Activated CD8-positive, alpha-beta memory T cell treated with anti-CD3 and anti-CD28 coated beads for 24 hours (primary cell): ENCODE measurements at places on chromosomes 12 and 14.

GRCh38 chr14:56952766-56953473, 142.6 kb upstream of the OTX2 start:
- no peak for DNase-seq

DNA sequence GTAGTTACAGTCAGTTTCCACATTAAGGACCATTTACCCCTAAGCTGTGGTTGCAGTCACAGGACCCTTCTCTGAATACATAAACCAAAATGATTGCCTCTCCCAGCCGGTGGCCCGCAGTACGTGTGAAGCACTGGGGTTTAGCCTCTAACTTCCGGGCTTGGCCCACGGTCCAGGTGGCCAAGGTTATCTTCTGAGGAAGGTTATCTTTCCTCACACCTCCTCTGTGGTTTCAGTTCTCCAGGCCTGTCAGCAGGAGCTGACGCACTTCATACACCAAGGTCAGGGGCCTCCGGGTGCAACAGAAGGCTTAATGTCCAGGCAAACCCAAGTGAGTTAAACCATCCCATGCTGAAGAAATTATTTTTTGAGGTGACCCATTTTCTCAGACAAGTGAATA, 291.0 kb upstream of the FKBP4 start:
- no peak for DNase-seq

GRCh38 chr14:65373671-65374039, 38.9 kb upstream of the FUT8 start:
- DNase-seq, result no peak

DNA sequence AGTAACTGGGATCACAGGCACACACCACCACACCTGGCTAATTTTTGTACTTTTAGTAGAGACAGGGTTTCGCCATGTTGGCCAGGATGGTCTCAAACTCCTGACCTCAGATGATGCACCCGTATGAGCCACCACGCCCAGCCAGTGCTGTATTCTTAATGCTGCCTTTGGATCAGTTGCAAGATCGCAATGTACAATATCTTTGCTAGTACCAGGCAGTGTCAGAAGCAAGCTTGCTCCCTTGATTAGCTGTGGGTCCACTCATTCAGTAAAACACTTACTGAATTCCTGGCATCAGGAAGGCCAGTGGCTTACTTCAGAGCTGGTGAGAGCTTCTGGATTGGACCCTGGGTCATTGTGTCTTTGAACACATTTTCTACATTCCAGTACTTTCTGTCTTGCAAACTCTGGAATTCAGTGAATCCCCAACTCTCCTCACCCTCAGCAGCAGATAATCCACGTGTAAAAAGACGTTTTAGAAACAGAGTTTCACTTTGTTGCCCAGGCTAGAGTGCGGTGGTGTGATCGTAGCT, 1183.7 kb downstream of the AACS start:
- no peak for DNase-seq

DNA sequence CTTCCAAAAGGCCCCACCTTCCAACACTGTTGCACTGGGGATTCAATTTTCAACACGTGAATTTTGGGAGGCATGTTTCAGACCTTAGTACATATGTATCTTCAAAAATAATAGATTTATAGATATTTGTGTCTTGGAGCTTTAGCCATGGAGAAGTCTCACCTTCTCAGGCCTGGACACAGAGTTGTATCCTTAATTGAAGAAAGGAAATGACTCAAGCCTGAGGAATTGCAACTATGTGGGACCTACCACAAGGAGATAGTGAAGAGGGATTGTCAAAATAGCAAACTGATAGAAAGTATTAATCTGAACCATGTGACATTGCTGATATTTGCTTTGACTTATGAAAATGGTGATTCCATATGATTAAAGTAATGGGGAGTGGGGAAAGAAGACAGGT, 89.8 kb downstream of the ACSS3 start:
- DNase-seq, result no peak

DNA sequence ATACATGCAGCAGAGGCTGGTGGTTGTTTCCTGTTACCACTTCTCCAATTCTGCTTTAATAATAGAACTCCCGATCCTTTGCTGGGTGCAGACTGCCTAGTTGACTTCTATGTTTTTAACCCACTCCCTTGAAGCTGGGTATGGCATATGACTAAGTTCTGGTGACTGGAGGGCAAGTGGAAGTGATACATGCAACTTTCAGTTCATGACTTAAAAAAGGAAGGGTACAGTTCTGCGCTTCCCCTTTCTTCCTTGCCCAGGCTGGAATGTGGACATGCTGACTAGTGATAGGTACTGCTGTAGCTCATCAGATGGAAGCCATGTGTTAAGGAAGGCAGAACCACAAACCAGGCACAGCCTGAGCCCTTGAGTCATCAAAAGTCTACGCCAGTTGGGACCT, 2.4 kb upstream of the A2M start:
- DNase-seq, result no peak

GRCh38 chr12:51869496-51869865, 18.4 kb upstream of the ANKRD33 start:
- no peak for DNase-seq

GRCh38 chr12:102513272-102513671, 32.9 kb upstream of the IGF1 start:
- no peak for DNase-seq

DNA sequence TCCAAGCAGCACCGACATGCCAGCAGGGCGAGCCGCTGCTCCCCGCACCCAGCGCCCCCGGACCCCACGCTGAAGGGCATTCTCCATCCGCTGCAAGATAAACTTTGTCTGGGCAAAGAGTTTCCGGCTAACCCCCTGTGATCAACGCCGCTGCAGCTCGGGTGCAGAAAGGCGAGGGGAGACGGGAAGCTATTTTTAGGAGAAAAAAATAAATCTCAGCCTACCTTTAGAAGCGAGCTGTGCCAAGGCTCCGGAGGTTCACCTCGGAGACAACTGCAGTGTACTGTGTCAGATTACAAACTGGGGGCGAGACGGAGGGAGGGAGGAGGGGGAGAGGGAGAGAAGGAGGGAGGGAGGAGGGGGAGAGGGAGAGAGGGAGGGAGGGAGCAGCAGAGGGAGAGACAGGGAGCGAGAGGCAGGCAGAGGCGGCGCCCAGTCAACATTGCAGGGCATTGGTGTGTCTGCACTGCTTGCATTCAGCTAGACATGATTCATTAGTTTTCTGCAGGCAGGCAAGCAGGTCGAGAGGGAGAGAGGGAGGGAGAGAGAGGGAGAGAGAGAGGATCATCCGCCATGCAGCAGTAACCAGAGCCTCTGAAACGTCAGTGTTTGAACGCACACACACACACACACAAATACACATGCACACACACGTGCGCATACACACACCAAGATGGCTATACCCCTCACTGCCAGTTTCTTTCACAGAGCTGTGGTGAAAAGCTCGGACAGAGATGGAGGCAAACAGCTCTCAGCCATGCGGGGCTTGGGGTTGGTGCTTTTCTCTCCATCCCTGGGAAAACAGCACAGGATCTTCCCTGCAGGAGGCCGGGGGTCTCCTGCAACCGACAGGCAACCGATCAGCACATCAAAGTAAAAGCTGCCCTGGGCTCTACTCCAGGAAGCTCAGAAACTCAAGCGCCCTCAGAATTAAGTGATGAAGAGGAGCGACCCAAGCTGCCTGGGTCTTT, at the start of gene RIMBP2:
Gene RIMBP2, minus strand, starts transcription at position 302 of the 971 bp plus-strand sequence. CDS start 237,286 bp downstream, outside the sequence.
- DNase-seq, result no peak

GRCh38 chr12:122489038-122489437, 11.7 kb downstream of the ZCCHC8 start:
- no peak for DNase-seq

- no peak for DNase-seq
These were observed 107.4 kb downstream of the PRICKLE1 start for GRCh38 chr12:42482041-42482747.

DNA sequence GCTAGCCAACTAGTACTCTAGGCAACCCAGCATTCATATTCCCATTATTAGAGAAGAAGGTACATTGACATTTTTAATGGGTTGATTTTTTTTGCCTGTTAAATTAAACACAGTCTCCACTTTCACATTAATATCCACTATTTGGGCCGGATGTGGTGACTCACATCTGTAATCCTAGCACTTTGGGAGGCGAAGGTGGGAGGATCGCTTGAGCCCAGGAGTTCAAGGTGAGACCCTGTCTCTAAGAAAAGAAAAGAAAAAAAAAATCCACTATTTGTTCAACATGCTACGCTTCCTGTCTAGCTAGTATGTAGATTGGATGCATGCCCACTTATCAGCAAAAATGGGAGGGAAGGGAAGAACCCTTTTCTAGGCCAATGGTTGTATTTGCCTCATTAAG, 7.1 kb upstream of the CRADD start:
- DNase-seq, result no peak

- DNase-seq, result no peak
These were observed 172.7 kb upstream of the CNOT2 start for GRCh38 chr12:70070494-70071007.

GRCh38 chr12:99736760-99737269, 89.3 kb downstream of the GARIN6 start:
- no peak for DNase-seq

DNA sequence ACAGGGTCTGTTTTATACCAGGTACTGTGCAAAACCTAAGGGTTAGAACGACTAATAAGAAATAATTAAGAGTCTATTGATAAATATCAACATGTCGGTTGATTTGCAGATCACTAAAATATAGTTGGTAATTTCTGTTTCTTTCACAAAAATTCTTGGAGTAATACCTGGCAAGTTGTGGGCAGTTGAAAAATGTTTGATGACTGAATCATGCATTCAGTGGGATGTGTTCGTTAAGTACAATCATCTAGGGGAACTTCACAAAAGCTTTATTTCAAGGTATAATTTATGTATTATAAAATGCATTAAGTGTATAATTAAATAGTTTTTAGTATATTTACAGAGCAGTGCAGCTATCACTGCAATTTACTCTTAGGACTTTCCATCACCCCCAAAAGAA, 120.0 kb downstream of the KCNA5 start:
- DNase-seq, result no peak

DNA sequence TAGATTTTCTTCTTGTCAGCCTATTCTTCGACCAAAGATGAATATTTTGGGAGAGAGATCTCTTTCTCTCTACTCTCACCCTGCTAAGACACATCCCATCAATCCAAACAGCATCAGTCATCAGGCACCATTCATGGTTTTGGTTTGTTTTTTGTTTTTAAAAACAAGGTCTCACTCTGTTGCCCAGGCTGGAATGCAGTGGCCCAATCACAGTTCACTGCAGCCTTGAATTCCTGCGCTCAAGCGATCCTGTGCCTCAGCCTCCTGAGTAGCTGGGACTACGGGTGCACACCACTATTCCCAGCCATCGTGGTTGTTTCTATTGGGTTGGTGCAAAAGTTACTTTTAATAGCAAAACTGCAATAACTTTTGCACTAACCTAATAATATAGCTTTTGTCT, 14.4 kb upstream of the ITPR2 start:
- DNase-seq, result no peak

DNA sequence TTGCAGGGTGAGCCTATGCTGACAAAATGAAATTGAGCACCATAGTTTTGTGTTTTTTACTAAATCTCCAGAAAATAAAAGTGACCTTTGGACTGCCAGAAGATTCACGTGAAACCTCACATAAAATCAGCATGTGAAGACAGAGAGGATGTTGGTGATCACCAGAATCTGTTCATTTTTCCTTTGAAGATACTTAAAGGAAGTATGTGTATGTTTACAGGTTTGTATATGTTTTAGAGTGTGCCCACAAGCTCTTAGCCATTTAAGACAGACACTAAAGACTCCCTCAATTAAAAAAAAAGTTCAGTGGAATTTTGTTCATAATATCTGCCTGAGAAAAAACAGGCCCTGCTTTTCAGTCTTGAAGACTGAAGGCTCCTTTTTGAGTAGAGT, 25.9 kb downstream of the DDX47 start:
- no peak for DNase-seq

- DNase-seq, result no peak
These were observed 650.0 kb downstream of the FLRT2 start for GRCh38 chr14:86179980-86180379.

DNA sequence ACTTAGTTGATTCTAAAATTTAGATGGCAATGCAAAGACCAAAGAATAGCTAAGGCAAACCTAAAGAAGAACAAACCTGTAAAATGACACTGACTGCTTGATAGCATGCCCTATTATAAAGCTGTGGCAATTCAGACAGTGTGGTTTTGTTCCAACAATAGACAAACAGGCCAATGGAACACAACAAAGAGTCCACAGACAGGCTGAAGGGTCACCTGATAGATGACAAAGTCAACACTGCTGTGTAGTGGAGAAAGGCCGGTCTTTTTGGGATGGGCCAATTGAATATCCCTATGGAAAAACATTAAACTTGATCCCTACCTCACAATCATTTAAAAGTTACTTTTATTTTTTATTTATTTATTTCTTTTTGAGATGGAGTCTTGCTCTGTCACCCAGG, 33.8 kb upstream of the SLC25A3 start:
- DNase-seq, result no peak

DNA sequence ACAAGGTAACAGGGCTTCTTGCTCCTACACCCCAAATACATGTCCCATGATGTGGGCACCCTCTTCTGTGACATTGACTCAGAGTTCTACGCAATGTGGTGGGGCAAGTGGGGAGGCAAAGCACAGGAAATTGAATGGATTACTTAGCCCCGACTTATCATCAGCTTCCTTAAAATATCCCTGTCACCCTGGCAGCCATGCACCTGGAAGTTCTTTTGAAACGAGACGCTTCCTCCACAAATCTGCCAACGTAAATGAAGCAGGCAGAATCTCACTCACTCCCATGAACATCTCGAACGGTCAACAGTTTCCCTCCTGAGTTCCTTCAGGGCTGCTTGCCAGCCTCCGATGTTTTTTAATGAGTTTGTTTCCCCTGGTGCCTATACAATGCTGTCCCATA, 33.5 kb downstream of the RNFT2 start:
- no peak for DNase-seq

- no peak for DNase-seq
These were observed 81.6 kb upstream of the MANSC4 start for GRCh38 chr12:27861428-27862167.

GRCh38 chr12:64682572-64683277, 72.4 kb downstream of the RASSF3 start:
- DNase-seq, result no peak

DNA sequence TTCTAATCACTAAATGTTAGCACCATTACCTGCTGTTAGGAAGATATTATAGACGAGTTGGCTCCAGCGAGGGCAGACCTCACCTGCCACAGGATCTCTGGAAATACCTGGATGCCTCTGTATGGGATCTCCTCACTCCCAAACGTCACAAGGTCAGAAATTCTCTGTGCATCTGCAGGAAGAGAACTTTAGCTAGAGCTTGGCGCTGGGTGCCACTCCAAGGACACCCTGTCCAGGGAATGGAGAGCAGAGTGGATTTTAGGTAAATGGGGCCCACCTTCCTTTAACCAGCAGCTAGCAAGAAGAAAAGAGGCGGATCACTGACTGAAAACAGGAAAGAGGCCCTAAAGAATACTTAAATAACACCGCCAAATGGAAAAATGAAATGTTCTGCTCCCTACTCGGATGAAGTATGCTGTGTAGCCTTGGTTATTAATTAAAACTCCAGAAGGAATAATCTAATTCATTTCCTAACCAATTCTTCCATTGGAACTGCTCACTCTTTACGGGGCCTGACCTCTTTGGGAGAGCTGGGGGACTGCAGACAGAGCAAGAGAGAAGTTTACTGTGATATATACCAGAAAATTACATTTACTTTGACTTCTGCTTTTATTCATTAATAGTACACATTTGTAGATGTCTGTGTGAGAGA, 4.2 kb upstream of the FOXG1 start:
- DNase-seq, result no peak
